Regular cardiac myocyte (primary cell): ENCODE measurements at places on chromosomes 16 and 17. TPM values are rescaled to one million over a fixed set of nuclear protein-coding genes. Genes with fewer than 3 reads are reported as not detected.

The TMIGD1 gene
- not detected in 2 replicates for total RNA-seq

The KRTAP1-1 gene
- total RNA-seq, result under 0.01 TPM in 1 of 2 replicates, not detected in the other

The CHST5 gene
- not detected in 2 replicates for total RNA-seq

The INCA1 gene
- total RNA-seq, result 0.19 and 0.28 TPM in 2 replicates

The CCDC137 gene
- total RNA-seq, result 5.6 and 13.8 TPM in 2 replicates

The TPSD1 gene
- total RNA-seq, result not detected in 2 replicates
